ENCODE measurements at places on chromosomes 12 and 14. TPM values are rescaled to one million over a fixed set of nuclear protein-coding genes. Genes with fewer than 3 reads are reported as not detected.
A peak's percentile ranks its signal among the peaks of the same experiment; 100 is the strongest.

DNA sequence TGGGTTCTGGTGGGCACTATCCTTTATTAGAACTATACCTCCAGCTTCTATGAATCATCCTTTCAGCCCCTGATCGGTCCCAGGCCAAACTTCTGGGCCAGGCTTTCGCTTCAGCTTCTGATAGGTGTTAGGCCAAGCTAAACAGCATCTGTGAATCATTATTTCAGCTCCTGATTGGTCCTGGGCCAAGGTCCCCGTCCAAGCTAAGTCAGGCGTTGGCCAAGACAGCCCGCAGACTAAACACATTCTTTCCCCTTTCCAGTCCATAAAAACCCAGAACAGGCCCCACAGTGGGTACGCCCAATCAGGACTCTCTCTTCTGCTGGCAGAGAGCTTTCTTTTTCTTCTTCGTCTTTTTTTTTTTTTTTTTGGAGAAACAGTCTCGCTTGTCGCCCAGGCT lies 1808.9 kb upstream of the SEL1L start:
- no peaks in the 10 kb centered on the region for H3K27me3 ChIP-seq
- H3K36me3 ChIP-seq = no peaks in the 10 kb centered on the region
- H3K4me3 ChIP-seq = no peak overlapping the region
- H3K4me1 ChIP-seq = no peaks in the 10 kb centered on the region
- DNase-seq = no peak

GRCh38 chr12:61254225-61254624 lies 1006.0 kb upstream of the USP15 start:
- DNase-seq = no peak
- no peak overlapping the region for H3K4me3 ChIP-seq
- H3K36me3 ChIP-seq = no peaks in the 10 kb centered on the region
- H3K4me1 ChIP-seq = no peaks in the 10 kb centered on the region
- no peak overlapping the region for H3K27ac ChIP-seq

DNA sequence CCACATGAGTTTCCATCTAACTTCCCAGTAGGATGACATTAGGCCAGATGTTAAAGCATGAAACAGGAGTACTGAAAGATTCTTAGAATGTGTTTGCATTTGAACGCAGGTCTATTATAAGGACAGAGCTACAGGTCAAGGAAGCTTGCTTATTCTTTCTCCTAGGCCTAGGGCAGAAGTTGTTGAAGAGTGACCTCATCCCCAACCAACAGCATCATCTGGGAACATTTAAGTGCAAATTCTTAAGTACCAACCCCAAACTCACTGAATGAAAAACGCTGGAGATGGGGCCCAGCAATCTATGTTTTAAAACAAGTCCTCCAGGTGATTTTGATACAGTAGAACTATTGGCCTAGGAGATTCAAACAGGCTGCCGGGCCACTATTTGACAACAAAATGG lies 52.4 kb downstream of the PAPLN start:
- peaks cover 40% of the 10 kb centered on the region for H3K36me3 ChIP-seq
- peaks cover 16% of the 10 kb centered on the region for H3K4me1 ChIP-seq
- no peak overlapping the region for H3K27ac ChIP-seq
- H3K27me3 ChIP-seq = no peaks in the 10 kb centered on the region
- no peak for DNase-seq
- H3K4me3 ChIP-seq = no peak overlapping the region

GRCh38 chr14:22896356-22896755 lies 13.3 kb downstream of the REM2 start:
- H3K27me3 ChIP-seq = no peaks in the 10 kb centered on the region
- H3K36me3 ChIP-seq = peaks cover 9% of the 10 kb centered on the region
- H3K4me1 ChIP-seq = peaks cover 3% of the 10 kb centered on the region
- DNase-seq = no peak
- H3K27ac ChIP-seq = no peak overlapping the region

DNA sequence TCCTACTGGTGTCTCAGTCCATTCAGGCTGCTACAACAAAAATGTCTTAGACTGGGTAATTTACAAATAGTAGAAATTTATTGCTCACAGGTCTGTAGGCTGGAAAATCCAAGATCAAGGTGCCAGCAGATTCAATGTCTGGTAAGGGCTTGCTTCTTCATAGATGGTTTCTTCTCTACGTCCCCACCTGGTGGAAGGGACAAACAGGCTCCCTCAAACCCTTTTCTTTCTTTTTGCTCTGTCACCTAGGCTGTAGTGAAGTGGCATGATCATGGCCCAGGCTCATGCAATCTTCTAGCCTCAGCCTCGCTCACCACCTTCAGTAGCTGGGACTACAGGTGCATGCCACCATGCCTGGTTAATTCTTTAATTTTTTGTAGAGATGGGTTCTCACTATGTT lies 106.8 kb upstream of the RPH3A start:
- peaks cover 7% of the 10 kb centered on the region for H3K27me3 ChIP-seq
- DNase-seq = no peak
- no peaks in the 10 kb centered on the region for H3K36me3 ChIP-seq
- no peaks in the 10 kb centered on the region for H3K4me1 ChIP-seq
- no peak overlapping the region for H3K4me3 ChIP-seq

- no peaks in the 10 kb centered on the region for H3K4me1 ChIP-seq
- no peaks in the 10 kb centered on the region for H3K36me3 ChIP-seq
- no peaks in the 10 kb centered on the region for H3K27me3 ChIP-seq
- H3K4me3 ChIP-seq = no peak overlapping the region
- no peak for DNase-seq
- H3K27ac ChIP-seq = no peak overlapping the region
Observed at GRCh38 chr12:38424436-38424835, 107.9 kb downstream of the ALG10B start.

DNA sequence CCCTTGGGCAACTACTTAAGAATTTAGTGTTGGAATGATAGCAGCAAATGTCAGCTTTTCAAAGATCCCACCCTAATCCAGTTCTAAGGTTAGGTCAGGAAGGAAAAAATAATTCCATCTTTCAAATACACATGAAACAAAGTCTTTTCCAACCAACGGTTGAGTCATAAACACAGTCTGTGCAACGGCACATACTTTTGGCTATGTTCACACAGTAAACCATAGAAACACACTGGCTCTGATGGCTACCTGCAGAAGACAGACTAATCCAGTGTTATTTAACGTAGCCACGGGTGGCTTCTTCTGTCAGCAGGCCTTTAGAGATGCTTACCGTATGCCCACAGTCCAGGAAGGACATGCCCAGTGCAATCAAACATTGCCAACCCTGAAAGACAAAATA lies 35.7 kb downstream of the HIGD1C start:
- no peaks in the 10 kb centered on the region for H3K27me3 ChIP-seq
- no peak for DNase-seq
- H3K4me1 ChIP-seq = peaks cover 18% of the 10 kb centered on the region
- no peak overlapping the region for H3K27ac ChIP-seq
- peaks cover 3% of the 10 kb centered on the region for H3K36me3 ChIP-seq

GRCh38 chr12:40010899-40011774 lies 94.7 kb downstream of the SLC2A13 start:
- peak; percentile 63 for DNase-seq
- no peaks in the 10 kb centered on the region for H3K36me3 ChIP-seq
- H3K27ac ChIP-seq = peak overlapping the region; percentile 46

DNA sequence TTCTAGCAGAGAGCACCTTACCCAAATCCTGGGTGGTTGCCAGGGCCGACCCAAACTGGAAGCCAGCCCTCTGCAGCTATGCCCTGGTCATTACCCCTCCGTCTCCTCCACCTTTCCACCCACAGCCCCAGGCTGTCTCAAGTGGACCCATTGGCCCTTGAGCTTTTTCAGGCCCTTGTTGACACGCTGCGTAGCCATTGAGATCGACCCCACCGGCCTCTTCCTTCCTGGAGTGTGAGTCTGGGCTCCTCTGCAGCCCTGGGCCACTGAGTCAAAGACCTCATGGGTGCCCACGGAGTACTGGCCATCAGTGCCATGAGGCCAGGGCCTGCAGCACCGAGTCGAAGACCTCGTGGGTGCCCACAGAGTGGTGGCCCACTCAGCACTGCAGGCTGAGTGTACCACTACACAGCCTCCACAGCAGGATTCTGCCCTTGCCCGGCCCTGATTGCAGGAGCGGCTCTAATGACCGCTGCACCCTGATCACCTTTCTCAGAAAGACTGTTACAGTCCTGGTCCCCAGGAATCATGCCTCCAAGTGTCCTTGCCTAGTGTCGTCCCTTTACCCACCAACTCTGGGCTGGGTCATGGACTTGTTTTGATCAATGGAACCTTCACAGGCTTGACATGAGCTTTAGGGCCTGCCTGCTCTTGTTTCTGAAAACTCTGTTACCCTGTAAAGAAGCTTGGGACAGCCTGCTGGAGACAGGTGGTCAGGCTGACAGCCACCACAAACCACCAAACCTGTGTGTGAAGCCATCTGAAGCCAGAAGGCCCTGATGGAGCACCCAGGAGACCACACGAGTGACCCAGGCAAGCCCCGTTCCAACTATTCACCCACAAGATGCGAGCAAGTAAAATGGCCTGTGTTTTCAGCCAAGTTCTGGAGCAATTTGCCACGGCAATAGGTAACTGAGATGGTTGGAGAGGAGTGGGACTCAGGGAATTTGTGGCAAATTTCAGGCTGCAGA lies 39.6 kb upstream of the TRAF3 start:
- no peaks in the 10 kb centered on the region for H3K36me3 ChIP-seq
- no peak for DNase-seq
- no peak overlapping the region for H3K4me3 ChIP-seq

DNA sequence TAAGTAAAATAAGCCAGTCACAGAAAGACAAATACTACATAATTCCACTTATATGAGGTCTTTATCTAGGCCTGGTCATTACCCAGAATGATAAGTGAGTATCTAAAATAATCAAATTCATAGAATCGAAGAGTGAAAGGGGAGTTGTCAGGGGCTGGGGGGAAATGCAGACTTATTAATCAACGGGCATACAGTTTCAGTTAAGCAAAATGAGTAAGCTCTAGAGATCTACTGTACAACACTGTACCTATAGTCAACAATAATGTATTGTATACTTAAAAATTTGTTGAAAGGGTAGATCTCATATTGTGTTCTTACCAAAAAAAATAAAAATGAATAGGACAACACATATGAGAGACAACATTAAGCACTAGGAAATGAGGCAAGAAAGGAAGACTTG lies 13.3 kb downstream of the BTBD7 start:
- H3K4me1 ChIP-seq = peaks cover 34% of the 10 kb centered on the region
- H3K36me3 ChIP-seq = no peaks in the 10 kb centered on the region
- no peaks in the 10 kb centered on the region for H3K27me3 ChIP-seq
- H3K4me3 ChIP-seq = no peak overlapping the region
- no peak for DNase-seq

- no peak overlapping the region for H3K4me3 ChIP-seq
- no peaks in the 10 kb centered on the region for H3K27me3 ChIP-seq
Observed at GRCh38 chr12:90055071-90055470, 346.4 kb upstream of the ATP2B1 start.

DNA sequence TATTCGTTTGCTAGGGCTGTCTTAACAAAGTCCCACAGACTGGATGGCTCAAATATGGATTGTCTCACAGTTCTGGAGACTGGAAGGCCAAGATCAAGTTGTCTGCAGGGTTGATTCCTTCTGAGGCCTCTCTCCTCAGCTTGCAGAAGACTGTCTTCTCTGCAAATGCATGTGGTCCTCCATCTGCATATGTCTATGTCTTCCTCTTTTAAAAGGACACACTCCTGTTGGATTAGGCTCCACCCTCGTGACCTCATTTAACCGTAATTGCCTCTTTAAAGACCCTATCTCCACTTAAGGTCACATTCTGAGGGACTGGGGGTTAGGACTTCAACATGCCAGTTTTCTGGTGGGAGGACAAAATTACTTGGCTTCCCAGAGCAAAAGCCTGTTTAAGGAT lies 123.3 kb downstream of the SLC38A6 start:
- H3K27ac ChIP-seq = peak overlapping the region; percentile 52
- H3K4me1 ChIP-seq = peaks cover 15% of the 10 kb centered on the region
- no peak overlapping the region for H3K4me3 ChIP-seq

- H3K4me1 ChIP-seq = no peaks in the 10 kb centered on the region
- DNase-seq = no peak
- no peak overlapping the region for H3K27ac ChIP-seq
- H3K27me3 ChIP-seq = no peaks in the 10 kb centered on the region
- H3K36me3 ChIP-seq = no peaks in the 10 kb centered on the region
- H3K4me3 ChIP-seq = no peak overlapping the region
Observed at GRCh38 chr14:68464711-68465110, 328.2 kb downstream of the ZFP36L1 start.

DNA sequence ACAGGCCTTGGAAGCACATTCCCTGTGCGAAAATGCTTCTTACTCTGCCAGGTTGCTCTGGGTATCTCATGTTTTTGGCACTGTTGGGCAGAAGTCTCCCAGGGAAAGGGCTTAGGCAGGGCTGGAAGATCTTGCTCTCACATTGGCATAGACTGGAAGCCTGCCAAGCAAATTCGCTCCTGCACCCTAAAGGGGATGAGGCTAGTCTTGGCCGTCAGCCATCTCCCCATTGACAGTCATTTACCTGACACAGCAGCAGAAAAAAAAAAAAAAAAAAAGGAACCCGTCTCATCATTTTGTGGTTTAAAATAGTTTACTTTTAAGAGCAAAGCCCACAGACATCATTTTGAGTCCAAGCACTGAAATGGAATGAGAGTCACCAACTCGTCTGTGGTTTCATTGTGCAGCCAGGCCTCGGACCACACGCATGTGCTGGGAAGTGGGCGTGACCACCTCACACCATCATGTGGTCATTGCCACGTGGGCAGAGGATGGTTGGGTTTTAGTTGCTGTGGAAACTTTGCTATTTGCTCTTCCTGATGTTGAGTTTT lies 84.8 kb downstream of the NRXN3 start:
- DNase-seq = no peak
- no peaks in the 10 kb centered on the region for H3K27me3 ChIP-seq
- no peaks in the 10 kb centered on the region for H3K36me3 ChIP-seq
- H3K27ac ChIP-seq = no peak overlapping the region
- no peak overlapping the region for H3K4me3 ChIP-seq

DNA sequence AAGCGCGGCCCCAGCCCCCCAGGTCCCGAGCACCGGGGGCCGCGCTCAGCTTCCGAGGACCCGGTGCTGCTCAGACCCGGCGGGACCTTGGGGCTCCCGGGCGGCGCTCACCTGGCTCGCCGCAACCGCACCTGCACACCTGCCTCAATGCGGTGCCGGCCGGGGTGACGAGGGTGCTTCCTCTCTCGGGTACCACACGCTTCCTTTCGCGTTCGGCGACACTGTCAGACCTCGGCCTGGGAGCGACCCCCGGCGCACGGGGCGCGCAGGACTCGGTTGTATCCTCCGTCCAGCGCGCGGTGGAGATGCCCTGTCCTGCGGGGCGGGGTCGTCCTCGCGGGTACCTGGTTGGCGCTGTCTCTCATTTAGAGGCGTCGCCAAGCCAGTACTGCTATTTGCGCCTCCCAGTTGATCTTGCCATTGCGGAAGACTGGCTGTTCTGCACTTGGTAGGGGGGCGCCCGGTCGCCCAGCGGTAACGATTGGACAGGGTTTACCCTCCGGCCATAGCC lies 718 bp downstream of the PACS2 start:
- peak overlapping the region; percentile 93 for H3K4me3 ChIP-seq
- peaks cover 38% of the 10 kb centered on the region for H3K4me1 ChIP-seq
- peak; percentile 66 for DNase-seq
- H3K36me3 ChIP-seq = no peaks in the 10 kb centered on the region
- H3K27ac ChIP-seq = peak overlapping the region; percentile 89
- H3K27me3 ChIP-seq = no peaks in the 10 kb centered on the region

GRCh38 chr12:116777245-116777644 lies 39.1 kb downstream of the RNFT2 start:
- no peaks in the 10 kb centered on the region for H3K36me3 ChIP-seq
- no peak overlapping the region for H3K27ac ChIP-seq
- no peaks in the 10 kb centered on the region for H3K4me1 ChIP-seq
- no peaks in the 10 kb centered on the region for H3K27me3 ChIP-seq
- DNase-seq = no peak

ADSS1 gene
- total RNA-seq = not detected

FAIM2 gene
- total RNA-seq = 1.5 TPM

WNT1 gene
- not detected for total RNA-seq

SYCP3 gene
- total RNA-seq = not detected

RNASE4 gene
- 78.9 TPM for total RNA-seq

CCDC196 gene
- not detected for total RNA-seq

AICDA gene
- total RNA-seq = not detected

PLCZ1 gene
- not detected for total RNA-seq

NEDD8 gene
- 96.4 TPM for total RNA-seq

OTX2 gene
- not detected for total RNA-seq

CISTR gene
- total RNA-seq = not detected

Data from transverse colon (tissue), 4 donors.